ENCODE measurements at places on chromosomes 4 and X.

- no peak for DNase-seq
These were observed 98.5 kb downstream of the RRAGB start for GRCh38 chrX:55816023-55816422.

- no peak for DNase-seq
These were observed 87.5 kb downstream of the CNOT6L start for GRCh38 chr4:77731656-77732055.

DNA sequence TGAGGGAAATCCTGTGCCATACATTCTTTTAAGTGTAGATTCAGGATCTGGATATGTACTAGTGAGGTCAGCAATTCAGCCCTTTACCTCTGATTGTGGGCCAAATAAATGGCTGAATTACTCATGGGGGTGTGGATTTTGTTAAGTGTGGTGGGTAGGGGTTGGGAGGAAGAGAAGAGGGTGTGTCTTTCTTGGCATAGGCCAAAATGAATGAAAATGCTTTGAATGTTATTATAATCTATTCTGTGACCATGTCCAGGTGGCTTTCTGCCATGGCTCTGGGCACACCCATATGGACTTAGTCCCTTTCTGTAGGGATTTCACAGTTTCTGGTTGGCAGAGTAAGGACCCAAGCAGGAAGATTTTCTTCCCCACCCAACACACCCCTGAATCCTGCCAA is 244.3 kb downstream of the CBR4 start:
- DNase-seq: no peak

DNA sequence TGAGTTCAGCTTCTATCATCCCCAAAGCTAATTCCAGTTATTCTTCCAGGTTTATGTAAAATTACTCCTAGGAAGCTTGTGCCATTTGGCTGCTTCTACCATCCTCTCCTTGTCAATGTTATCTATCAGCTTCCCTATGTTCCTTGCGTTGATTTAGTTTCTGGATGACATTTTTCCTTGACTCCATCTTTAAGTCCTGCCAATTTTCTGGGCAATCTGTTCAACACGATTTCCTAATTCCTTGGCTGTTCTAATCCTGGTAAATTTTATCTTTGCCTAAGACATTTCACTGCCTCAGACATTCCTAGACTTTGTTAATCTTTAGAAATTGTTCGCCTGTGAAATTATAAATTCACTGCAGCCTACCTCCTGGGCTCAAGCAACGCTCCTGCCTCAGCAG is 125.1 kb downstream of the PDS5A start:
- DNase-seq: no peak

DNA sequence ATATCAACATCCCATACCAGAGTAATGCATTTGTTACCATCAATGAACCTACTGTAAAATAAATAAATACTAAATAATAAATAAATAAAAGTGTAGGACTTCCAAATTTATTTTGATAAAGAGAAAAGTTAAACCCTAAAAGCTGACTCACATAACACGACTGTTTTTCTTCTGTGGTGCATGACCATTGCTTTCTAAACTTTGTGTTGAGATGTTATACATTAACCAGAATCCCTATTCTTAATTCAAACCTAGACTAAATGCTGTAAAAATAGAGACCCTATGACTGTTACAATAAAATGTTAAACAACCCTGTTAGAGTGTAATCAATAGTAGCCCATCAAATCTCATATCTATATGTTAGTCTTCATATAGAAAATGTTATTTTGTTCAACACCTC is 20.9 kb upstream of the PRMT9 start:
- DNase-seq: no peak

GRCh38 chr4:80305466-80305865 is 30.1 kb upstream of the CFAP299 start:
- no peak for DNase-seq

DNA sequence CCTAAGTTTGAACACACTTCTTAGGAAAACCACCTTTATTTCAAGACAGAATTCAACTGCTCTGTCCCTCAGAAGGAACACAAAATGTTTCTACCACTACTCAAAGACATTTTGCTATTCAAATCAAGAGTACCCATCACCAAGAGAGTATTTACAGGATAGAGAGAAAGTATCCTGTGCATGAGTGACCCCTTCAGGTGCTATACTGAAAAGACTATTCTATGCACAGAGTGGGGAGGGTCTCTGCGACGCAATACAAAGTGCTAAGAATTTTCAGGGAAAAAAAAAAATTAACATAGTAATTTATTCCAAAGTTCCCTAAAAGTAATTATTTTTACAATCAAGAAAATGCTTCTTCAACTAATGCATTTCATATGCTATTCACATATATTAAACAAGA is 346.4 kb upstream of the FAM241A start:
- DNase-seq: no peak

DNA sequence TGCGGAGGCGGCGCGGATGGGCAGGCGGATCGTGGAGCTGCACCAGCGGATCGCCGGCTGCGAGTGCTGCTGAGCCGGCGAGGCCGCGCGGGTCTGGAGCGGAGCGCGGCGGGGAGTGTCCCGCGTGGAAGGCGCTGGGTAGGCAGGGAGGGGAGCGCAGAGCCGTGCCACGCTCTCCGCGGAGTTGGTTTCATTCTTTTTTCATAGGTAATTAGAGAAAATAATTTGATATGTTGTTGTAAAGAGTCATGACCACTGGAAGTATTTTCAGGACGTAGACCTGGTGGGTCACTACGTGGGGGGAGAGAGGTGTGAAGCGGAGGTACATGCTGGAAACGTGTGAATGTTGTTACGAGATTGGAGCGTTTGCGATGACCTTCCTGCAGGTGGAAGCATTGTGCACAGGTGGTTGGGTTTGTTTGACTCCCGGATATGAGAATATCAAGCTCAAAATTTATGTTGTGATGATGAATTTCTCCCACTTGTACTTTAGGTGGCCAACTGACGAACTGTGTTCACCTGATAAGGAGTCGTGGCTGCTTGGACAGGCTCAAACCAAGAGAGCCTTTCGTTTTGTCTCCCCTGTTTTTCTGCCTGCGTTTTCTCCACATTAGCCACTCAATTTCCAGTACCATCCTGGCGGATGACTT is 19.1 kb upstream of the S100P start:
- peak; percentile 29 for DNase-seq

DNA sequence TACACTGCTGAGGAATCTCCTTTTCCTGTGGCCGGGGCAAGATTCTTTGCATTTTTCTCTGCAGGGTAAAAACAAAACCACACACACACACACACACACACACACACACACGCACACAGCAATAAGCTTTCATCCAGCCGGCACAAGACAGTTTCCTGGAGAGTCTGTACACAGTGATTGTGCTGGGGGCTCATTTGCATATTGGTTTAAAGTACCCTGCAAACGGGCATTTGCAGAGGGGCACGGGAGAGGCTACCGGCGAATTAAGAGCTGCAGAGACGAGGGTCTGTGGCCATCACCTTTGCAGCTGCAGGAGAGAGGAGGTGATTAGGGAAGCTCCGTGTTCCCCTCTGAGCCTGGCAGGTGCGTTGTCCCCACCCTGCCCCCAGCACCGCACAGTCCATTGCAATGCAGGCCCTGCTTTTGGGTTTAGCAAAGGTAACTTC is 219.9 kb downstream of the SHOX start:
- DNase-seq: no peak

DNA sequence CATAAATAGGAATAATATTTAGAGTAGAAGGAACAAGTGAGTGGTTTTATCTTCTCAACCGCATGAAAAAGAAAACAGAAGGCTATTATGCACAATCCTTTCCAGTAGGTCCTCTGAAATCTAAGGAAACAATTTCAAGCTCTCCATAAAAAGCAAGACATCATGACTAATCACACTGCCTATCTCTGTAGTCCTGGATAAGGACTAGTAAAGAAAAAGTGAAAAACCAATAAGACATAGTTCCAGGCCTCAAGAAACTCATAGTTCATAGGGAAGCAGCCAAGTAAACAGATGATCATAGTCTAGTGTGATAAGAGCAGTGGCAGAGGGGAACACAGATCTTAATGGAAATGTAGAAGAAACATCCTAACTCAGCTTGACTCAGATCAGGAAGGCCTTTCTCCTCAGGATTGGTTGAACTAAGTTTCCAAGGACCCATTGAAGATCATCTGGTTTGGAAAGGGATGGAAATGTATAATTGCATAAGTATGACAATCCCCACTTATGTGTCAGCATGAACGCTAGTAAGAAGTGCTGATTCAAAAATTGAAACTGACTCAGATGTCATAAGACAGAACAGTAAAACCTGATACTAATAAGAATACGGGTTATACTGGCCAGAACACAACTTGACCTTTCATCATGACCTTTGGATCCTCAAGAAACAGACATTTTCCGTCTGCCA is 155.3 kb downstream of the GRIA3 start:
- no peak for DNase-seq

DNA sequence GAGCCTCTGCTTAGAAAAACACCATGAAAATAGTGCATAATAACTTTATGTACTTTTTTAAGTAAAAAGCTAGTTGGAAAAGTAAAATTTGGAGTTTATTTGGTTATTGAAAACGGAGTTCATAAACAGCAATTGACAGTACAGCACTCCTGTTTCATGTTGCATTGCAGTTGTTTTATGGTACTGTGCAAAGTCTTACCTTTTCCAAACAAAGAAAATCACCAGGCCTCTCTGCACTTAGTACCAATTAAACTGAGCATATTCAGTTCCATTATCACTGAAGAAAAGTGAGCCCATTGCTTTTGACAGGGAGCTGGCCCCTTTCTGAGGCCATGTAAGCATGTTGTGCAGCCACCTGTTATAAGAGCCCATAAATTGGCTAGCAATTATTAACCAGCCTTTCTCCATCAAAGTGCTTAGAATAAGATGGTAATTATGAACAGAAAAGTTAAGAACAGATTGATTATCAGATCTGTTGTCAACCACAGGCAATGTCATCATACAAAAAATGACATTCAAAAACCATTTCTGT is 376.6 kb upstream of the EMCN start:
- no peak for DNase-seq

DNA sequence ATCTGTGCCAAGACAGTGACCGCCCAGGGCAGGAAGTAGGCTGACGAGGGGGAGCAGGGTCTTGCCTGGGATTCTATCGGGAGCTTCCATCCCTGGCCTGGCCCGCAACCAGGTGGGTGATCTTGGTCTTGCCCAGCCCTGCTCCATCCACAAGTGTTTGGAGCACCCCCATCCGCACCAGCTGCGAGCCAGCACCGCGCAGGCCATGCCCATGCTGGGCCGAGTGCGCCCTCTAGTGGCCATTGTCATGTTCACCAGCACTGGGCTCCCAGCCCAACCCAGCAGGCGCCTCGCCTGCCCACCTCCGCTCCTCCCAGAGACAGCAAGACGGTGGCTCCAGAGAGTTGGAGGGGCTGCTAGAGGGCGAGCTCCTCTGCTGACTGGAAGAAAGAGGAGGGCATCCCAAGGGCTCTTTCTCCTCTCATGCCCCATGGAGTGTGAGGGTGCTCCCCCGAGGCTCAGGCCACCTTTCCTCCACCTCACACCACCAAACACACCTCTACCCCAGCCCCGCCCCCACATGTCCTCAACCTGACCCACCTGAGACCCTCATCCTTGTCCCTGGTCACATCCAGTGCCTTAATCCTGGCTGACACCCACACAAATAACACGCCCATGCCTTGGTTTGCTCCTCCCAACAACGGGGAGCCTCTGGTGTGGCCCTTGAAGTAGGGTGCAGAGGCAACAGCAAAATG is 9.8 kb upstream of the ATP2B3 start:
- DNase-seq: peak; percentile 80

DNA sequence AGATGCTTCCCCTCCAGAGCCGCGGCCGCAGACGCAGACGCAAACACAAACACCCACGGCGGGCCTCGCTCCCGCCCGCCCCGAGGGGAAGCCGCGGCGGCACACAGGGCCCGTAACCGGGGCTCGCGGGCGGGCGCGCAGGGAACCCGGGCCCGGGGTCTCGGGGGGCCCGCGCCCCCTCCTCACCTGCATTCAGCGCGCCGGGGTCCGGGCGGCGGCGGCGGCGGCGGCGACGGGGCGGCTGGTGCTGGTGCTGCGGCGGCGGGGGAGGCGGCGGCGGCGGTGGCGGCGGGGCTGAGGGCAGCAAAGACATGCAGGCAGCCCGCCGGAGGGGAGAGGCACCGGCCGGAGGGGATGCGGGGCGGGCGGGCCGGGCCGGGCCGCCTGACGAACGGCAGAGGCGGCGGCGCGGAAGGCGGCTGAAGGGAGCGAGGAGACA is 255 bp upstream of the CNOT6L start:
- DNase-seq: no peak

DNA sequence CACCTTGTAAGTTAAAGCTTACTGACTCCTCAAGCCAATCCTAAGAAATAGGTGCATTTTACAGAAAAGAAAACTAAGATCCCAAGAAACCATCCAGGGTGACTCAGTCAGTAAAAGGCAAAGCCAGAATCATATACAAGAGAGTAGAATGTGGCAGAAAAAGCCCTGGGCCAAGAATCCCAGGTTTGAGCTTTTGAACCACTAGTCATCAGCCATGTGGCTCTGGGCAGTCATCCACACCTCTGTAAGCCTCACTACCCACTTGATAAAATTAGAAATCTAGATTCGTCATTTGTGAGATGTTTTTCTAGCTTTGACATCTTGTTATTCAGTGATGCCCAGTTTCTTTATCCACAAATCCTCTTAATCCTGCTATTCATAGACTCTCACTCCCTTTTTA is 122.2 kb upstream of the PDE5A start:
- no peak for DNase-seq

GRCh38 chr4:55768291-55768690 is 51.3 kb upstream of the EXOC1L start:
- no peak for DNase-seq

All from activated CD8-positive, alpha-beta memory T cell treated with anti-CD3 and anti-CD28 coated beads for 1 hour (primary cell).